ENCODE measurements at places on chromosomes 5 and 9.

DNA sequence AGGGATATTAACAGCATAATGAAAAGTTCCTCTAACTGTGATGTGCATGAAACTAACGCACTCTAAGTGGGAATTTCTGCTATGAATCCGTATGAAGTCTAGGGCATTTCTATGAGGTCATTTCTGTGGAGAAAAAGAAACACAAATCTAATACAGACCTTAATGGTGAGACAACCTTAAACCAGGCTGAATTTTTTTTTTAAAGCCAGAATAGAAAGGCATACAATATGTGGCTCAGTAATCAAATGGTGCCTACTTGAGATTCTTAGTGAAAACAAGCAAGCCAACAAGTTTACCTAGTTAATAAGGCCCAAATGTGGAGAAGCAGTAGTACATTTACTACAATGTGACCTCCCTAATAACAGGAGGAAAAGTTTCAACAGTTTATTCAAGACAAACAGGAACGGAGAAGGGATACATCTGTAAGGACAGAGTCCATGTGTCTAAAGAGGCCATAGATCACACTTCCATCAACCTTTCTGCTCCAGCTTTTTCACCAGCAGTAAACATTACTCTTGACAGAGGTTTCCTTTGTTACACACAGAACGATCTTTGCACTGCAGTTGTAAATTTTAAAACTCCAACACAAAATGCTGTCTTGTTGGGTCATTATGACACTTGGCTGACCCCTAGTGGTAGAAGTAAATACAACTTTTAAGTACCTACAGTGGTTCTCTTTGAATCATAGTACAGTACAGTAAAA lies 26.2 kb downstream of the CARNMT1 start:
- DNase-seq = no peak

- DNase-seq = no peak
Measured at GRCh38 chr9:126234681-126235335, 91.8 kb upstream of the MVB12B start.

DNA sequence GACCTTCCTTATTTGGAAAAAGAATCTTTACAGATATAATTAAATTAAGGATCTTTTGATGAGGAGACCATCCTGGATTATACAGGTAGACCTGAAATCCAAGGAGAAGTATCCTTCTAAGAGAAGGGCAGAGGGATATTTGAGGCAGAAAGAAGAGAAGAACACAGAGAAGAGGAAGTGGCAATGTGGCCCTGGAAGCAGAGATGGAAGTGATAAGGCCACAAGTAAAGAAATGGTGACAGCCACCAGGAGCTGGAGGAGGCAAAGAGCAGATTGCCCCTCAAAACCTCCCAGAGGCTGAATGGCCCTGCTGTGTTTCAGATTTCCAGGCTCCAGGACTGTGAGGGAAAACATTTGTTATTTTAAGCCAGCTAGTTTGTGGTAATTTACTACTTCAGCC lies 93.0 kb upstream of the ANKRD55 start:
- DNase-seq = no peak

DNA sequence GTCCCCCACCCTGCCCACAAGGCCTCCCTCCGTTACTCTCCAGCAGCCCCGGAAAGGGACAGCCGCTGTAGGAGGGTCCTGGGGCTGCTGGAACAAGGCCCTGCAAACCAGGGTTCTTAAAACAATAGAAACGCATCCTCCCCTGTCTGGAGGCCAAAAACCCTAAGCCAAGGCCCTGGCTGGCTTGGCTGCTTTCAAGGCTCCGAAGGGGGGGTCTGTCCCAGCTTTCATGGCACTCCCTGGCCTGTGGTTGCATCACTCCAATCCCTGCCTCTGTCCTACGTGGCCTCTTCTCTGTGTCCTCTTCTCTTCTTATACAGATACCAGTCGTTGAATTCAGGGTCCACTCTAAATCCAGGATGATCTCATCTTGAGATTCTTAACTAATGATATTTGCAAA lies 7.4 kb upstream of the UBAC1 start:
- DNase-seq = no peak

GRCh38 chr9:3716415-3716814 lies 190.6 kb upstream of the RFX3 start:
- no peak for DNase-seq

DNA sequence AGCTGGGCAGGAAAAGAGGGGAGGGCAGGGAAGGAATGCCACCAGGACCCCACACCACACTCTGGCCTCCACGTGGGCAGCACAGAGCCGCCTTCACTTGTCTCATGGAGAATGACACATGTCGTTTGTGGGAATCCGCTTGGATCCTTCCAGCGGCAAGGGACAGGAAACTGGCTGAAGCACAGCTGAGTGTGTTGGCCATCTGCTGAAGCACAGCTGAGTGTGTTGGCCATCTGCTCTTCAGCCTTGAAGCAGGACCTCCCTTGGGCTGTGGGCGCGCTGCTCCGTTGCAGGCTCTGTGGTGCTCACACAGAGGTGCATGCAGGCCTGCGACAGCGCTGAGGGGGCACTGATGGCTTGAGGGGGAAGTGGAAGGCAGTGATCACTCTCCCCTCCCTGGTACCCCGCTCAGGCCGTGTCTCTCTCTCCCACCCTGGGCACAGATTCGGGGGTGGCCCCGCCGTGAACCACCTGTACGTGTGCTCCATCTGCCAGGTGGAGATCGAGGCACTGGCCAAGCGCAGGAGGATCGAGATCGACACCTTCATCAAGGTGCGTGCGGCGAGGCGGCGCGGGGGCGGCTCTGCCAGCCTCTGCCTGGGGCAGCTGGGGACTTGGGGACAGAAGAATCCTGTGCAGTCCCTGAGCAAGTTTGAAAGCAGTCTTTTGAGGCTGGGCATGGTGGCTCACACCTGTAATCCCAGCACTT lies 40.6 kb downstream of the USP20 start:
- DNase-seq = no peak

DNA sequence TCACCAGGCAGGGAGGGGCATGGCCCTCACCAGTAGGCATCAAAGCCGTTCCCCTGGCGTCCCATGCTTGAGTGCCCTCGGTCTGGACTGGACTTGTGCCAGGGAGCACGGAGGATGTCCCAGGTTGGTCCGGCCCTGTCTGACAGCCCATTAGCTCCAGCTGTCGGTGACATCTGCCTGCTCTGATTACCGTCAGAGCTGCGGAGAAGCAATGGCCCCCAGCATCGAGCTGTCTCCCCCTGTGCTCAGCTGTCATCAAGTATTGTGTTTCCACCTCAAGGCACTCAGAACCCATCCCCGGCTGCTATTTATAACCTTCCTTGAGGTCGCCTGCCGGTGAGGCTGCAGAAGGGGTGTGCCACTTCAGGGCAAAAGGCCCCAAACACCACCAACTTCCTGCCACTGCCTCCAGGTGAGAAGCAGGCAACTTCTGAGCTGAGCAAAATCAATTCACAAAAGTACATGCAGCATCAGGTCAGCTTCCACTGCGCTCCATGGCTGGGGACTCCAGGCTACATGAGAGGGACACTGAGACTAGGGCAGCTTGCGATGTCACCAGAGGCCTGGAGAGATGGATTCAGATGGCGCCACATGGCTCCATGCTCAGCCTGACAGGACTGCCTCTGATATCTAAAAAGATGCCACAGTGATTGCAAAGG lies 142.7 kb downstream of the C5orf15 start:
- DNase-seq = no peak

- no peak for DNase-seq
Measured at GRCh38 chr5:23235246-23235645, 272.2 kb upstream of the PRDM9 start.

DNA sequence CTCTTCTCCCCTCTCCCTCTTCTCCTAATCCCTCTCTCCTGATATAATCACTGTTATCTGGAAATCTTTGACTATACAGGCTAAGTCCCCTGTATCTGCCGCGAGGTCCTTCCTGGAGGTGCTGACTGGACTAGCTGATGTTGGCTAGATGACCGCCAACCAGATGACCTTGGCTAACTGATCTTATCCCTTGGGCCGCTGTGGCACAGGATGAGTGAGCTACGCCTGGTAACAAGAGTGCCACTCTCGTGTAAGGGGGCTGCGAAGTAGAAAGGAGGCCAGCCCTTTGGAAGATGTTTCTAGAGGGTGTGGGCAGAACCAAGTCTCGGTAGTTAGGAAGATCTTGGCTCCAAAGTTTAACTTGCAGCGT lies 345 bp upstream of the PRRC1 start:
- no peak for DNase-seq

DNA sequence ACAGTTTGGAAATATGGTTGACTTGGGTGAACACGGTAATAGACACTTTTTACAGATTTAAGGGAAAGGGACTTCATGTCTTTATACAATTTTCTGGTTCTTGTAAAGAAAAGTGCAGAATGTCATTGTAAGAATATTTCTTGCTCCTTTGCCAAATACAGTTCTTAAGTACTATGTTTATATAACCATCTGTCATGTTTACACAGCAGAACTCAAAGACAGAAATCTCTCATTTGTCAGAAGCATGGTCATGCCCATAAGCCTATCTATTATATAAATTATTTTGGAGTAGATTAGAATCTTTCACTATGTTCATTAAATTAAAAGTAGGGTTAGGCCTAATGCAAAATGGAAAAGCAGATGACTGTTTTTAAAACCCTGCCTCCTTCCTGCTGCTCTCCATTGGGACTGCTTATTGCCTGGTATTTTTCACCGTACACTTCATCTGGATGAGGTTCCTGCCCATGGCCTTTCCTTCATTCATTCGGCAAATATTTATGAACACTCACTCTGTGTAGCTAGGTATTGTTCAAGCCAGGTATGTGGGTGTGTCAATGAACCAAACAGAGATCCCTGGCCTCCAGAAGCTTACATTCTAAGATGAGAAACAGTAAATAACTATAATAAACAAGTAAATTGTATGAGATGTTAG lies 558.1 kb downstream of the NR2F1-AS1 start:
- no peak for DNase-seq

DNA sequence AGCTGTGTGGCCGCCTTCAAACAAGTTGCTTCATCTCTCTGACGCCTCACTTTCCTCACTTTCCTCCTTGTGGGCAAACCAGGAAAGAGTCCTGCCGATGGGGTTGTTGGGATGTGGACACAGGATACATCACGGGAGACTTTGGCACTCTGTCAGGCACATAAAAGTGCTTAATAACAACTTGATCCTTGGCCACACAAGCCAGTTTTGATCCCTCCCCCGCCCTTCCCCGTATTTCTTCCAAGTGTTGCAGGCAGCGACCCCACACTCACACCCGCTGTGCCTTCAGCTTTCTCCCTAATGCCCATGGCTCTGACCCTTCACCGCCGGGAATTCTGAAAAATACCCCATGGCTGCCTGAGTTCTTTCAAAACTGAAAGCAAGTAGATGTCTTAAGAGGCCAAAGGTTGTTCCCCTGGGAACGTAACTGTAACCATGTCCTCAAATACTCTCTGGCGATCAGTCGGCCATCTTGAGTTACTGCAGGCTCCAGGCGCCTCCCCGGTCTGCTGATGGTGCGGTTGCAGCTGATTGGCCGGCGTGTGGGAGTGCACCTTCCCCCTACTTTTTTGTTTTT lies 59.8 kb downstream of the ARHGEF37 start:
- no peak for DNase-seq

GRCh38 chr9:77807846-77808750 lies 160.0 kb upstream of the GNA14 start:
- DNase-seq = no peak

GRCh38 chr5:59275510-59276324 lies 617.8 kb downstream of the PDE4D start:
- no peak for DNase-seq

DNA sequence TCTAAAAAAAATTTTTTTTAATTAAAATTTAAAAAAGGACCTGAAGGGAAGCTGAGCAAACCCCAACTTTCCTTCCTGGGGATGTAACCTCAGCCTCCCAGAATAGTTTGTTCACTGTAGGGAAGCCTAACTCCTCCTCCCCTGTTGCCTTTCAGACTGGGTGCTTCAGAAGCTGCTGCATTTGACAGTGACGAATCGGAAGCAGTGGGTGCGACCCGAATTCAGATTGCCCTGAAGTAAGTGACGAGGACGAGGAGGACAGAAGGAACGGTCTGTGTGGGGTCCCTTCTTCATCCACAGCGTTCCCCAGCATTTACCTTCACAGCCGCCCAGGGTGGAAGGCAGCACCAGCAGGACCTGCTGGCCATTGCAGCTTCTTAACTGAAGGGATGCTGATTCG lies 57.7 kb upstream of the RARS1 start:
- no peak for DNase-seq

DNA sequence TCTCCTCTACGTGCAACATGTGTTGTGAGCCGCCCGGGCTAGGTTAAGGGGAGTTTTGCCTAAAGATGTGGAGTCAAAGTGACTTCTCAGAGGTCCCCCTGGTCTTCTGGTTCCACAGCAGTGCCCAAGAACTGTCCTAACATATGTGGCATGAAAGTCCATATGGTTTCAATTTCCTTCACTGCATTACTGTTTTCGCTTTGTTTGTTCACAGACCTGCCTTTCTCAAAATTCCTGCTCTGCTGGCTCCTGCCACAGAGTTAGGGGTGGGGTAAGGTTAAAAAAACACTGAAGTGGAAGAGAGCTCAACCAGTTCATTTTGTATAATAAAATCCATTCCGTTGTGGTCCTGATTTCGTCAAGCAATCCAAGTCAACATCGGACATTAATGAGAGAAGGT lies 289.4 kb downstream of the DMAC1 start:
- DNase-seq = no peak

DNA sequence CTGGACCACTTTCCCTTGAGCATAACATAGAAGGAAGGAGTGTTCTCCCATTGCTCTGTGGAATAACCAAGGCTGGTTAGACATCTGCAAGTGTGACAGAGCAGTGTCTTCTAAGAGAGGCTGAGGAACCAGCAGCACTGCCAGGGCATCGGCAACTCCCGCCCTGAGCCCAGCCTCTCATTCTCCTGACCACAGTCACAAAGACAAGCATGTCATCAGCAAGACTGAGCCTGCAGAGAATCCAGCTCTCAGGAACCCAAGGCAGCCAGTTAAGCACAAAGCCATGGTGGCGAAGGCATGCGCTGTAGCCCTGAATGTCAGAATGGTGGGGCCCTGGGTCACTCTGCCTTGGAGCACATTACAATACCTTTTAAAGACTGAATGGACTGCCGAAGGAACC lies 253.9 kb downstream of the AGTPBP1 start:
- no peak for DNase-seq

- DNase-seq = no peak
Measured at GRCh38 chr9:86064220-86064619, 35.1 kb downstream of the GOLM1 start.

GRCh38 chr9:83027153-83027891 lies 35.6 kb downstream of the RASEF start:
- DNase-seq = no peak

DNA sequence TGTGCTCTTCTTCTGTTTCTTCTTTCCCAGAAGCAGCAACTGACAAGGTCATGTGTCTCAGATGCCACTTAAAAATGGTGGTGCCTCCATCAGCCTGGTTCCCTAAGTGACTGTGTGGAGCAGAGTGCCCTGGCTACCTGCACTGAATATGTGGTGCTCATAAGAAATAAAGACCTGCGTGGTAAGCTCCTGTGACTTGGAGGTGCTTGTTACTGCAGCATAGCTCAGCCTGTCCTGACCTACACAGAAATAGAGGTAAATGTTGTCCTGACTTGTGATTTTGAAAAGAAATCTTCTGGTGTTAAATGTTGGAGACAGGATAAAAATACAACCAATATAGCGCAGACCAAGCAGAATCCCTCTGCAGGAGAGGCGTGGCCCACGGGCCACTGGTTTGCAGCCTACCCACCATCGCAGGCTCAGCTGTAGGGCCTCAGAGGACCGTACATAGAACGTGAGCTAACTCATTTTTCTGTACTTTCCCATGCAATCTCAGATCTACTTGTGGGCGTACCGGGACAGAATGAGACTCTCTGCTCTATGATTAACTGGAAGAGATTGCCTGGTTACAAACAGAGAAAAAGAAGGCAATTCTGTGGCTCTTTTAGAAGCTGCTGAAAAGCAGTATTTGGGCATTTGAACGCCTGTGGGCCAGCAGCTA lies 79.4 kb upstream of the UNC5A start:
- DNase-seq = no peak

Data from activated CD8-positive, alpha-beta memory T cell treated with anti-CD3 and anti-CD28 coated beads, Interleukin-2, amount 50 U/mL, for 48 hours (primary cell).